Choroid plexus epithelial cell (primary cell): ENCODE measurements at places on chromosomes 1 and 21.

GRCh38 chr1:213947200-213947801 lies 40.5 kb upstream of the PROX1 start:
- DNase-seq: no peak

DNA sequence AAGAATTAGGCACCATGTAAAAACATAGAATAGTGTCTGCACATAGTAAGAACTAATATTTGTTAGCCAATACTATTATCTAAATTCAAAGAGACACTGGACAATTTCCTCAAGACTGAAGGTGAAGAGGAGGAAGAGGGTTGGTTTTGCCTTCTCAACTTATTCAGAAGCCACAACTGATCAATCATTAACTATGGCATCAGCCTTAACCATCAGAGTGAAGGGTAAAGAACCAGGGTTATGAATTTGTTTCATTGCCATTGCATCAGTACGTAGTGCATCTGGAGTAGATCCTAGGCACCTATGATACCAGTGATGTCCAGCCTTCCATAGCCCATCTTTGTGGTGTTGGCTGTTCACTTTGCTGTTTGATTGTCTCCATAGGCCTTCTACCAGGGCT lies 421.7 kb upstream of the DEPDC1 start:
- no peak for DNase-seq

- DNase-seq: peak; percentile 18
Observed at GRCh38 chr1:118104951-118105350, 80.1 kb downstream of the SPAG17 start.

GRCh38 chr21:26597031-26597430 lies 23.9 kb upstream of the CYYR1 start:
- no peak for DNase-seq

DNA sequence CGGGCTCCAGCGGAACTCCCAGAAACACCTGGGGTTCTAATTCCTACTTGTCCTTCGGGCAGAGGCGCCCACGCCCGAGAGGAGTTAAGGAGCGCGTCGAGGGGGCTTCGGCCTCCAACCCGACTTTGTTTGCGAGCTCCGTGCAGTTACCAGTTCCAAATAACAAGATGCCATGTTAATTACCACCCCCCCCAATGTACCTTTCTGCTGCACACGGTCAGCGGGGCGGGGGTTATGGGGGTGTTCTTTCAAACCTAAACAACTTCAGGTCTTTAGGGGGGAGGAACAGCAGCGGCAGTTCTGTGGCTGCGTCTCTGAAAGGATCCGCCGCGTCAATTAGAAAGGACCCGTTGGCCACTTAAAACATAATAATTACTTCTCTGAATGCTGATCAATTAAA lies 114.8 kb downstream of the PRDM16 start:
- no peak for DNase-seq

DNA sequence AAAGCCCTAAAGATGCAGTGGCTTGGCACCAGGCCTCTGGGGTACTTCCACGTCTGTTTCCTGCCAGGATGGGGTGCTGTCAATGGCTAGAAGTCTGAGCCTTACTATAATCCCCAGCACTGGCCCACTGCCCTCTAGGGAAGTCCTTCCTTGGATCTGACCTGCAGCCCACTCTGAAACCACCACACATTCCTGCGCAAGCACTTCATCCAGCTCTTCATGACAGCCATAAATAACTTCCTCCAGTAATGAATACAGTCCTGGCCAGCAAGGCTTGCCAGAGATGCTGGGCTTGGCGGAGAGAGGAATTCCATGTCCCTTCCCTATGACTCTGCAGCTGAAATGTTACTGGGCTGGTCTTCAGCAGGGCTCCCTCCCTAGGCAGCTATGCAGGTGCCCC lies 32.6 kb downstream of the ALPL start:
- DNase-seq: peak; percentile 59

DNA sequence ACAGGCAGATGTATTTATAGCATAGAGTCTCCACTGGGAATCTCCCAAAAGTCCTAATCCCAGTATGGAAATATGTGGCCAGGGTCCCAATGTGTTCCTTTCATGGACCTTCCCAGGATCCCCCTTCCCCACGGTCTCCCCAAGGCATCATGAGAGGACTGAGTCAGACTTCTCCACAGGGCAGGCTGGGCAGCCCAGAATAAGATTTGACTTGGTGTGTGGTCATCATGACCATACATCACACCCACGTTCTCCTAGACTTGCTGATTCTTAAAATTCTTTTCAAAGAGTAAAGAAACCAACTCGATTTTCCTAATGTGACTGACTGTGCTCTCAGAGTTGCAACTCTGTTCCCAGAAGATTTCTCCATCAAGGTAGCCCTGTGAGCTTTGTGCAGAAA lies 93.9 kb upstream of the CD34 start:
- peak; percentile 60 for DNase-seq

- DNase-seq: no peak
Observed at GRCh38 chr21:45135868-45136267, 61.5 kb downstream of the ADARB1 start.

GRCh38 chr1:200850554-200850953 lies 22.2 kb upstream of the GPR25 start:
- no peak for DNase-seq
